ENCODE measurements at places on chromosomes 4 and X.

DNA sequence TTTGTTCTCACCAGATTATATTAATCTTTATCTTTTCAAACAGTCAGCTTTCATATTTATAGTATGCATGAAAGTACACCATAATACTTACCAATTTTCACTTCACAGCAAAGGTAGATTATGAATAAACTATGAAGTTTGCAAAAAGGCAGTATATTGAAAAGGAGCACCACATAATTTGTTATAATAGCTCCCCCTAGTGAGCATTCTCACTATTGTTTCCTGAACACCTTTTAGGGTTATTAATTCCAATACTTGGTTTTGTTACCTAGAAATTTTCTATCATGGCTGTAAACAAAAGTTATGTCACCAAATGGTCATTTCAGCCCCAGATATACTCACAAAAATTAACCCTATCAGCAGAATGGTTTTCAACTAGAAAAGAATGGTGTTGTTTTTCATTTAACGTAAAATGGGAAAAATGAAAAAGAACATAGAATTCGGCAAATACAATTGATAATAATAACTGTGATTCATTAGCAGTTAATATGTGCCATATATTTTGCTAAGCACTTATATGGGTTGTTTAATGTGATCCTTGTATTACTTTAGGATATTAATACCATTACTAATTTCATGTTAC lies 30.2 kb upstream of the NKX6-1 start:
- peak; percentile 35 for DNase-seq

- DNase-seq: no peak
These were observed 26.0 kb downstream of the NLGN3 start for GRCh38 chrX:71170660-71171059.

DNA sequence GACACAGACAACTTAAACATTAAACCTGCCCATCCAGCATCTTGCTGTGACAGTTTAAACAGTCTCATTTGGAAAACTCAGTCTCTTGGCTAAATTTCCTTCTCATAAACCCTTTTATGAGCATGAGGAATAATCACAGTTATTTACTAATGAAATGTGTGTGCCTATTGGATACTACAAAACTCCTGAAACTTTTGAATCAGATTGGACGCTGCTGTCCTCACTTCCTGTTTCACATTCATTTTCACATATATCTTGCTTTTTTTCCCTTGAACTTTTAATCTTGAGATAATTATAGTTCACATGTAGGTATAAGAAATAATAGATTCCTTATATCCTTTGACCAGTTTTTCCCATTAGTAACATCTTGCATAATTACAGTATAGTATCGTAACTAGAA lies 111.7 kb downstream of the CDKL5 start:
- DNase-seq: no peak

- no peak for DNase-seq
These were observed 22.7 kb downstream of the PBDC1 start for GRCh38 chrX:76195579-76195978.

DNA sequence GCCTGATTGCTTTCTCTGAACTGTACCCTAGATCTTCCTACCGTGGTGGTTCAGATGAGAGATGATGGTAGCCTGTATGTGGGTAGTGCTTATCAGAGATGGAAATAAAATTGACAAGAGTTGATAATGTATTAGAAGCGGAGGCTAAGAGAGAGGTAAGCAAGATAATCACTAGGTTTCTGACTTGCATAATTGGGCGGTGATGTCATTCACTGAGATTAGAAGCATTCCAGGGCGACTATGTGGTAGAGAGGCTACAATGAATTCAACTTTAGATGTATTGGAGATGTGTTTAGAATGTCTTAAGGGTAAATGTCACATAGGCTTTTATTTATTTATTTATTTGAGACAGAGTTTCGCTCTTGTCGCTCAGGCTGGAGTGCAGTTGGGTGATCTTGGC lies 415 bp upstream of the TENM3 start:
- no peak for DNase-seq

DNA sequence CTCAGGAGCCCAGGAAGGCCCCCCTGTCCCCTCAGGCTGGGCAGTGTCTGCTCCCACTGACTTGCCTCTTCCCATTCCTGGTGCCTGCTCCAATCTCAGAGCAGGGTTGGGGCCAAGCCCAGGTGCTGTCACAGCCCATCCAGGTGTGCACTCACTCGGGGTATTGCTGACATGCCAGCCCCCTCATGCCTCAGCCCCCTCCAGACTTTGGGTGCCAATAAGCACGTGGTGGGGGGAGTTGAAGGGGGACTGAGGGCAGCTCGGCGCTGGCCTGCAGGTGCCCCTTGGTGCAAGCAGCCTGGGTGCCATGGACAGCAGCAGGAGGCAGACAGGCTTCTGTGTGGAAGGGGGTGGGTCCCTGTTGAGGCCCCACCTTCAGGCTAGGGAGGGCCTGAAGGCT lies 28.4 kb downstream of the NAA11 start:
- DNase-seq: no peak

GRCh38 chr4:174408841-174409552 lies 113.3 kb downstream of the HPGD start:
- no peak for DNase-seq

DNA sequence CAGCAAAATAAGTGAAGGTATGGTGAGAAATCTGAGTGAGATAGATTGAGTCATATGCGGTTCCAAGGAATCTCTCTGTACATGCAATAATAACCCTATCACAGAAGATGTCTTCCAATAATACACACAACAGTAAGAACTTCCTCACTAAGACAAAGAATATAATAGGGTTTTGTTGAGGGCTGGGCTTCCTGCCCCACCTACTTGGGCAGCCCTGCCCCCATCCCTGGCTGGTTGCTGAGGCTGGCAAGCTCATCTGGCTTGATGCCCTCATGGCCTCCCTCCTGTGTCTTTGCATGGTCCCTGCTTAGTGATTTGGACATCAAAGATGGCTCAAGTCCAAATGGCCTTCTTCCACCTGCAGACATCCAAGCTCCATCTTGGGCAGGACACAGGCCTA lies 2.7 kb downstream of the GEMIN8 start:
- DNase-seq: no peak

DNA sequence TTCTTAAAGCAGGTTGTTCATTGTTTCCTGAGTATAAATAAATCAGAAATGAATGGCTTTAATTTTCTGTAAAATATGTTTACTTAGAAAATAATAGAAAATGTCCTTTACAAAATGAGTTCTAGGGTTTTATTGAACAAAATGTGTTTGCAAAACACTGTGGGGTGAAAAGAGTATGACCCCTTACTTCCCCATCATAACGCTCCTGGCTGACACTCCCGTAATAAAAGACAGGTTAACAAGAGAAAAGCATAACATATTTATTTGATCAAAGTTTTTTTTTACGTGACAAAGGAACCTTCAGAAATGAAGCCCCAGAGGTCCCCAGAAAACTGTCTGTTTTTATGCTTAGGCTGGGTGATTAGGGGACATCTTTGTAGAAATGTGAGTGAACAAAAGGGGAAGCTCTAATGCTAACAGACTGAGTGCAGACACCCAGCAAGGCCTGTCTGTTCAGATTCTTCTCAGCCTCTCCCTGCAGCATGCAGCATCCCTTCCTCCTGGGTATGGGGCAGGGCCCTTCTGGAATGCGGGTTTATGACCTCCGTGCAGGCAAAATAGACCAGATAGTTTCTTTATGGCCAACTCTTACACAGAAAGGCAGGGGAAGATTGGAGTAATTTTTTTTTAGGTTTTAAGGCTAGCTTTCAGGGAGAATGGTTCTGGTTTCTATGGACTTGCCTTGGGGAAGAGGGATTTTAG lies 26.1 kb downstream of the ZFP42 start:
- DNase-seq: no peak

GRCh38 chr4:54967289-54967688 lies 158.1 kb downstream of the KDR start:
- no peak for DNase-seq

- DNase-seq: no peak
These were observed 33.9 kb upstream of the ADGRG2 start for GRCh38 chrX:19156186-19156585.

- DNase-seq: no peak
These were observed 3.8 kb upstream of the FRMPD3 start for GRCh38 chrX:107445631-107446030.

DNA sequence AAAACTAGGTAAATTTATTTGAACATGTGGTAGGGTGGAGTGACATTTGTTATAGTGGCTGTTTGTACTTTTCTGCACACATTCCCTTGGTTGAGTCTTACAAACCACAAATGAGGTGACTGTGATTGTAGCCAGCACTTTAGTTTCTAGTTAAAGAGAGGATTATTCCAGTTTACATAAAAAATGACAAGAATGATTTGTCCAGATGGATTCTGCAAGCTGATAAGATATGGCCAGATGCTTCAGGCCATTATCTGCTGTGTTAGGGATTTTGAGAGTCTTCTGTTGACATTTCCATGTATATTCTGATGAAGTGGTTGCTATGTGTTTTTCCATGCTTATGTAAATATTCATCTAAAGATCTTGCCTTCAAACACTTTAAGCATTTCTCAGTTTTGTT lies 31.0 kb upstream of the PDE5A start:
- DNase-seq: no peak

DNA sequence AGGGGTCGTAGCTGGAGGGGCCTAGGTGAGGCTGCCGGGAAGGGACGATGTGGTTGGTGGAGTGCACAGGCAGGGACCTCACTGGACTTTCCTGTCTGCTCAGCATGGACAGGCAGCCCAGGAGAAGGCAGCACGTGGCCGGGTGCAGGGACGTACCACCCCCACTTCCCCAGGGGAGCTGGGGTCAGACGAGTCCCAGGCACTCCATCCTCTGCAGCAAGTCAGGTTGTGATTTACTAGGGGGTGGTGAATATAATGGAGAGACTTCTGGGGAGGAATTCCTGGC lies 1.5 kb upstream of the CTBP1 start:
- no peak for DNase-seq

- no peak for DNase-seq
These were observed 136.6 kb downstream of the PALLD start for GRCh38 chr4:168633496-168633895.

DNA sequence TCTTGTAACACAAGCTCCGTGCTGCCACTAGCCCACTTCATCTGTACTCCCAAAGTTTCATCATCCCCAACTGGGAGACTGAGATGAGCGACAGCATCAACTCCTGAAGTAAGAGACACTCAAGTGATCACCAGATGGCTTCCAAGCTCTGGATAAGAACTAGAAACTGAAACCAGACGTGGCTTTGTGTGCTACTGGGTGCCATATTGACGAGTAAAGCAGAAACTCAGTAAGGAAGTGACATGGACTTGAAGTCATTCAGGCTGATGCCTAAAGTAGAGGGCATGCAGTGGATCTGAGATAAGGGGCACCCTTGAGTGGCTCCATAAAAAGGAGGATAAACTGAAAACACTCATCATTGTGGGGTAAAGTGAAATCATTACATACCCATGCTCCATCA lies 72.4 kb downstream of the PCYT1B start:
- DNase-seq: no peak

DNA sequence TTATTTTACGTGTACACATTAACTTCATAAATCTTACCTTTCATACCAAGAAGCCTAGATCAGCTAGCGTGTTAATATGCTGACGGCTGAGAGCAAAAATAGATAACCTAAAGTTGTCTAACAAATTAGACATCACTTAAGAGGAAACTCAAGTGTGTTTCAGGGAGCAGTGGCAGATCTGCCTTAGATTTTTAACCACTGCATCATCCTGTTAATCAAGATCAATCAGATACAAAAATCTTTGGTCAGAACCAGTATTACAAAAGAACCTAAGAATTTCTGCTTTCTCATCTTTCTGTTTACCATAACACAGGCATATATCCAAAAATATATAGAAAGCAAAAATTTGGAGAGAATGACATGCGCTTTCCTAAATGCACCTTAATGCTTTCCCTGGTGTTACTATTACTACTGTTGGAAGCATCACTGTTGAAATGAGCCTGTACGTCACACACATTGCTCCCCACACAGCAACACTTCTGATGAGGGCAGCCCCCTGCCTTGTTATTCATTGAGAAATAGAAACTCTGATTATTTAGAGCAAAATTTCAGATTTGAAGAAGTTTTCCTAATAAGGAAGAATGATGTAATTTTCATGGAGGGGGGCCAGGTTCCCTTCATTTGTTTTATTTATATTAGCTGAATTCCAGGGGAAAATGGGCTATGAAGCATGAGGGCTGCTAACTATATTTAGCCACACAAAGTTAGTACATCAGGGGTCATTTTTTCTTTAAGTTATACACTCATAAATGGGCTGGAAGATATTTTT lies 152.3 kb downstream of the CBR4 start:
- DNase-seq: no peak

- DNase-seq: no peak
These were observed at the start of gene PWWP3B for GRCh38 chrX:106168107-106168506. PWWP3B (plus strand) TSS chrX:106168305; CDS start chrX:106205433, 37,128 bp downstream.

DNA sequence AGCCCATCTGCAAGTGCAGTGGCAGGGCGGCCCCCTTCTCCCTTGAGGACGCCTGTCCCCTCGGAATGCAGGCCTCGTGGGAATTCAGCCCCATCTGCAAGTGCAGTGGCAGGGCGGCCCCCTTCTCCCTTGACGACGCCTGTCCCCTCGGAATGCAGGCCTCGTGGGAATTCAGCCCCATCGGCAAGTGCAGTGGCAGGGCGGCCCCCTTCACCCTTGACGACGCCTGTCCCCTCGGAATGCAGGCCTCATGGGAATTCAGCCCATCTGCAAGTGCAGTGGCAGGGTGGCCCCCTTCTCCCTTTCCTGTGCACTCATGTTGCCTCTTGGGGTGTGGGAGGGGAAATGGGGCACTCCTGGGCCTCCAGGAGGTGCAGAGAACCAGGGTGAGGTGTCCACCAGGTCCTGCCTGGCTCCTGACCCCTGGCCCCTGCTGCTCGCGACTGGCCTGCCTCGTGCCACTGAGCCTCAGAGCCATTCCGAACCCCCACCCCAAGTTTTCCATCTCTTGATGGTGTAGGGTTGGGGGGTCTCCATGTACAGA lies 6.8 kb upstream of the SLC26A1 start:
- no peak for DNase-seq

DNA sequence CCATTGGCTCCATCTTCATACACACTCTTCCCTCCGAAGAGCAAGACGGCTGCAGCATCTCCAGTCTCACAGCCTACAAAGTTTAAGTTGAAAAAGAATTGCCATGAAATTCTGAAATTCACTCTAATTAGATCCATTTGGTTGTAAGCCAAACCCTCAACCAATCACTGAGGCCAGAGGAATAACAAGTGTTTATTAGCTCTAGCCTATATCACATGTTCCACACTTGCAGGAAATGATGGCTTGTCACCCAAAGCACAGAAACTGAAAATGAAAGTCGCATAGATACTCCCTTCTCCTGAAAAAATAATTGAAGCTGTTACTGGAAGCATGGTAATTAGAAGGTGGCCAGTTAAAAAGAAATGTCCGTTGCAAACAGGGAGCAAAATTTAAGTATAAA lies 1071.8 kb downstream of the CCSER1 start:
- no peak for DNase-seq

DNA sequence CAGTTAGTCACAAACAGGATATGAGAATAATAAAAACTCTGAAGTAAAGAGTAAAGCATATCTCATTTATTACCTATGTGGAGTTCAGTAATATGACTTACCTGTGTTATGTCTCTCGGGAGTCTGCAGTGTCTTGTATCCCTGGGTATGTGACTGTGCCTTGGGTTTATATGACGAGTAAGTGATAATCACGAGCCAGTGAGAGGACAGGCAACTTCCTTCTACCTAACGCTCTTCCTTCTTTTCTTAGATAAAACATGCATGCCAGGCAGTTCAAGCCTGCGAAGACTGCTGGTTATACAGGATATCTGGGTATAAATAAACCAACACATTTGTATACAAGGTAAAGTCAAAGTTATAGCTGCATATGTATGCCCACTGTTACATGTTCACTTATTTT lies at the start of gene HPGDS:
TSS of gene HPGDS (minus strand) at position 143 of the 400 bp plus-strand sequence. CDS start 8,207 bp downstream, outside the sequence.
- DNase-seq: no peak

Measured in NCI-H1436 (cell line).